Colonic mucosa (tissue), 4 donors: ENCODE measurements at places on chromosomes 12 and 14. TPM values are rescaled to one million over a fixed set of nuclear protein-coding genes. Genes with fewer than 3 reads are reported as not detected.

- no peaks in the 10 kb centered on the region for H3K27me3 ChIP-seq
- no peaks in the 10 kb centered on the region for H3K4me1 ChIP-seq
- no peak for DNase-seq
- H3K4me3 ChIP-seq, result no peak overlapping the region
- H3K36me3 ChIP-seq, result no peaks in the 10 kb centered on the region
- H3K27ac ChIP-seq, result no peak overlapping the region
These were observed 2.7 kb upstream of the RABGGTA start for GRCh38 chr14:24274101-24274543.

- no peak overlapping the region for H3K4me3 ChIP-seq
- no peaks in the 10 kb centered on the region for H3K4me1 ChIP-seq
- no peak overlapping the region for H3K27ac ChIP-seq
- no peaks in the 10 kb centered on the region for H3K36me3 ChIP-seq
- H3K27me3 ChIP-seq, result no peaks in the 10 kb centered on the region
These were observed 59.9 kb upstream of the CCDC60 start for GRCh38 chr12:119274636-119275065.

GRCh38 chr12:131852551-131853299 is 24.5 kb downstream of the MMP17 start:
- no peak overlapping the region for H3K27ac ChIP-seq
- no peaks in the 10 kb centered on the region for H3K4me1 ChIP-seq
- no peaks in the 10 kb centered on the region for H3K36me3 ChIP-seq
- H3K4me3 ChIP-seq, result no peak overlapping the region
- no peak for DNase-seq
- peaks cover 5% of the 10 kb centered on the region for H3K27me3 ChIP-seq

GRCh38 chr12:31658471-31659086 is 909 bp upstream of the ETFBKMT start:
- H3K4me3 ChIP-seq, result peak overlapping the region; percentile 77
- no peaks in the 10 kb centered on the region for H3K36me3 ChIP-seq
- peak overlapping the region; percentile 98 for H3K27ac ChIP-seq
- H3K27me3 ChIP-seq, result no peaks in the 10 kb centered on the region
- no peak for DNase-seq

DNA sequence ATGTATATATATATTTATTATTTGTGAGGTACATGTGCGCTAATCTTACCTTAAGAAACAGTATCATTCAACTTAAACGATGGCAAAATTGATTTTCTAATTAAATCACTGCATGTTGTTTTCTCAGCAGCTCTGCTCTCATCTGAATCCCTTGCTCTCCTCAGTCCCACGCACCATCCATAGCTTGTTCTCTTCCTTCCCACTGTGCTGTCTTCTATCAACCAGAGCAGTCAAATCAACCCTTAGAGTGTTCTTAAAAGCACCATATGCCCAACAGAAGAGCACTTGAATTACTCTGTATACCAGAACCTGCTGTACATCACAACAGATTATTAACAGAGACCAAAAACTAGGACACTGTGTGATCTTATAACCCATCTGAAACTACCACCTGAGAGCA is 209.4 kb upstream of the G2E3 start:
- no peaks in the 10 kb centered on the region for H3K27me3 ChIP-seq
- no peaks in the 10 kb centered on the region for H3K4me1 ChIP-seq
- H3K4me3 ChIP-seq, result no peak overlapping the region
- no peaks in the 10 kb centered on the region for H3K36me3 ChIP-seq

Gene MYF6
- not detected for total RNA-seq

Gene GIT2
- 23.3 TPM for total RNA-seq
